RKO (cell line): ENCODE measurements at places on chromosomes 6 and 20.
A peak's percentile ranks its signal among the peaks of the same experiment; 100 is the strongest.

DNA sequence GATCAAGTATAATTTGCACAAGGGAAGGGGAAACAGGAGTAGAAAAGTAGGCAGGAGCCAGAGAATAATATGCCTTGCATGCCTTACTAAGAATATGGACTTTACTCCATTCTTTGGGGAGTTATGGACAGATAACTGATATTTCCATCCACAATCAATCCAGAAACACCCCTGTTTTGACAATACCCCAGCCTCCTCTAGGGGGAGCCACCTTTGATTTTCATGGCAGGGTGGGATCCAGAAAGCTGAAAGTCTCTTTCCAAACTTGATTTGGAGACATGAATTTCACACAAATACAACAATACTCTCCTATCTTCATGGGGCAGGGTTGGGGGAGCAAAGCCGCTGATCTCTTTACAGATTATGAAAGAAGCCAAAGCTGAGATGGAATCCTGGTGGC lies 404.1 kb downstream of the FOXA2 start:
- DNase-seq: no peak

DNA sequence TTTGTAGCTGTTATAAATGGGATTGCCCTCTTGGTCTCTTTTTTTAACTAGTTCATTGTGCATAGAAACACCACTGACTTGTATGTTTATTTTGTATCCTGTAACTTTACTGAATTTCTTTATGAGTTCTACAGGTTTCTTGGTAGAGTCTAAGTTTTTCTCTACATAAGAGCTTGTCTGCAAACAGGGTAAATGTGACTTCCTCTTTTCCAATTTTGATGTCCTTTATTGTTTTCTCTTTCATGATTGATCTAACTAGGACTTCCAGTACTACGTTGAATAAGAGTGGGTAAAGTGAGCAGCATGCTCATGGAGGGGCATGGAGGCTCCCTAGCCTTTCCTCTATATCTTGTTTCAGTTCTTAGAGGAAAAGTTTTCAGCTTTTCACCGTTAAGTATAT lies 3.0 kb upstream of the WFDC10A start:
- no peak for DNase-seq

DNA sequence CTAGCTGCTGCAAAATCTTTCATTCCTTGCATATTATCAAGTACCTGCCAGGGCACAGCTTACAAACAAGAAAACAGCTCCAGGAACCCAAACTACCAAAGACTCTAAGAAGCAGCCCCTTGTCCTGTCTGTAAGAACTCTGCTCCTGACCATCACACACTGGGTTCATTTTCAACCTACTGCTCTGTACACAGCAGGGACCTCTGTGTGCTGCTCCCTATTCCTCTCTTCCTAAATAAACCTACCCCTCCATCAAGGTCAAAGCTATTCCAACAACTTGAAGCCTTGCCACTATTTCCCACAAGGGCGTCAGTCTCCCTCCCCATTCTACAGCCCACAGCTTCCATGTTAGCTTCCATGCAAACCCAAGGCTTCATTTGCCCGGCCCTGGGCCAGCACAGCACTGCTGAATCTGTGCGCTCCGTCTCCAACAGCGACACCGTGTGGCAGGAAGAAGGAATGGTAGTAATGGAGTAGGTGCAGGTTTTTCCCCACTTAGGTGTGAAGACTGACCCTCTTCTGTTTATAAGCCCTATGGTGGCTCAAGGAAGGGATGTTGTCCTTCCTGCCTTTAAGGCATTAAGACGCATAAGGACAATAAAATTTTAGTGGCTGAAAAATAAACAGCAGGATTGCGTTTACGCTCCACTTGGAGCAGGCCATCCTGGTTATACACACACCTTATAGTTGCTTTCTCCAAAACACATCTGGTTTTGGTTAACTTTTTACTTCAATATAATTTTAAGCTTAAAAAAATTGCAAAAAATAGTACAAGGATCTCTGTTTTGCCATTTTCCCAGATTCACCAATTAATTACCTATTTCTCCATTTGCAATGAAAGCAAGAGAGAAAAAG lies 115.2 kb upstream of the NXT1 start:
- peak; percentile 68 for DNase-seq

- peak; percentile 86 for DNase-seq
Measured at GRCh38 chr20:59063358-59064213, 21.0 kb upstream of the PRELID3B start.

GRCh38 chr6:7080311-7080710 lies 27.4 kb upstream of the RREB1 start:
- DNase-seq: no peak

DNA sequence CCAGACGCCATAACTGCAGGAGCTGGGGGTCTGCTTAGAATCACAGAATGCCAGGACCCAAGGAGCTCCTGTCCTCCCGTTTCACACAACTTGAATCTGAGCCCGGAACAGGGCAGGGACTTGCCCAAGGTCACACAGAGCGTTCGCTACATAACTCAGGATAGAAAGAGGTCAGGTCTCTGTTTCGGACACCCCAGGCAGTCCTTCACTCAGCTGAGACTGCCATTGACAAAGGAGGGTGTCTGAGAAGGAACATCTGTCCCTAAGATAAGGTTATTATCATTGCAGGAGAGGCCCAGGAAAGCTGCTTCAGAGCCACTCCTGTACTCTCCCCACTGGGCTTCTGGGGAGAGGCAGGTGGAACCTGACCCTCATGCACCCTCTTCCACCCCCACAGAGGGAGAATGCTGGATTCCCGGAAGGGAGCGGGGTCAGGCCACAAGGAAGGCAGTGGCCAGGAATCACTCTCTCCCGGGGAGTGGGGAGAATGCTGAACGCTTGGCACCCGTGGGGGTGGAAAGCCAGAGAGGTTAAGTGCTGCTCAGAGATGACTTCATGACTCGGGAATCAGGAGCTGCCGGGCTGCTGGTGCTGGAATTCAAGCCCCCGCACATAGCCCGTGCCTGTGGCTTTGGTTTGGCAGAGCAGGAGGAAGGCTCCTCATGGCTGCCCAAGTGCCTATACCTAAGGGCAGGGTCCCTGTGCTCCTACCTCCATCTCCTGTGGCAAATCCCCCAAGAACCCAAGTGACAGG lies 10.7 kb downstream of the SDC4 start:
- no peak for DNase-seq

DNA sequence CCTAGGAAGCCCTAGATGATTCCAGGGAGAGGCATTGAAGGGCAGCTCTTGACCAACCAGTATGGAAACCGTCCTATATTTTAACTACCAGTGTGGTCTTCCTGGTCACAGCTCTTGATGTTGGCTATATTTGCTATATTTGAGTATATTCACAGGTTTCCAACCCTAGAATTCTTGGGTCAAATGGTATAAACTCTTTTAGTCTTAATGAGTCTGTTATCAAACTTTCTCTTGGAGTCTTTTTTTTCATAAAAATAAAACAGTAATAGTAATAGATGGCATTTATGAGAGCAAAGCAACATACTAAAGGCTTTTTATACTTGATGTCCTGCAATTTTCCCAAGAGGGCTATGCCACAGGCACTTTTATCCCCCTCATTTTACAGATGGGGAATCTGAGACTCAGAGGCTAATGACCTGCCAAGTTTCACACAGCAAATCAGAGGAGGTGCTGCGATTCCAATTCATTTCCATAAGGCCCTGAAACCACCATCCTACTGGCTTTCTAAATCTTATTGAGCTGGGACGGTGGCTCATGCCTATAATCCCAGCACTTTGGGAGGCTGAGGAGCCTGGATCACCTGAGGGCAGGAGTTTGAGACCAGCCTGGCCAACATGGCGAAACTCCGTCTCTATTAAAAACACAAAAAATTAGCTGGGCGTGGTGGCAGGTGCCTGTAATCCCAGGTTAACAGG lies 217.2 kb upstream of the ZNF217 start:
- no peak for DNase-seq

DNA sequence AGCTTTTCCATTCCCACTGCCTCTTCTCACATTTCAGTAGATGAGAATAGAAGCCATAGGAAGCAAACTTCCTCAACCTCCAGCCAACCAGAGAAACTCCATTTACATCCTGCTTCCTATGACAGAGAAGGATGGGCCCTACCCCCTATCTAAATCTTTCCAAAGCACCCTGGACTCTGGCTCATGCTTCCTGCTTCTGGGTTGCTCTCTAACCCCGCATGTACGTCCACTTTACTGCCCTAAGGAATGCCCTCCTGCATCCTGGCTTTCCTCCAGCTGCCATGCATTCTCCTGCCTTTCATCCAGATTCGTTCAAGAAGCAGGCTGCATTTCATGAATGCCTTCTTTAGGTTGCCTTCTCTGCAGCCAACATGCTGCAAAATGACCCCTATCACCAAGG lies 91.9 kb downstream of the FAM217A start:
- no peak for DNase-seq

DNA sequence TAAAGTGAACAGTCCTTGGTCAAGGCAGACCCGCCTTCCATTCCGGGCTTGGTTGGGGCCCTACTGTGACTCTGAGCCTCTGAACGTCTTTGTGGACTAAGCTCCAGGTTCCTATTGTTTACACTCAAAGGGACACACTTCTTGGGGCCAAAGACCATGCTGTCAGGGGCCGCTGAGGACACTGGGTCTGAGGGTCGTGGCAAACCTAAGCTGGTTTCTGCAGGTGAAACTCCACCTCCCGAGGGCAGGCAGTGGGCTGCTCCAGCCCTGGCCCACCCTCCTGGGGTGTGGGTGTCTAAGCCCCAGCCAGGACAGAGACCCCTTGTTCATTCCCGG lies 43.1 kb downstream of the DSTN start:
- DNase-seq: no peak

DNA sequence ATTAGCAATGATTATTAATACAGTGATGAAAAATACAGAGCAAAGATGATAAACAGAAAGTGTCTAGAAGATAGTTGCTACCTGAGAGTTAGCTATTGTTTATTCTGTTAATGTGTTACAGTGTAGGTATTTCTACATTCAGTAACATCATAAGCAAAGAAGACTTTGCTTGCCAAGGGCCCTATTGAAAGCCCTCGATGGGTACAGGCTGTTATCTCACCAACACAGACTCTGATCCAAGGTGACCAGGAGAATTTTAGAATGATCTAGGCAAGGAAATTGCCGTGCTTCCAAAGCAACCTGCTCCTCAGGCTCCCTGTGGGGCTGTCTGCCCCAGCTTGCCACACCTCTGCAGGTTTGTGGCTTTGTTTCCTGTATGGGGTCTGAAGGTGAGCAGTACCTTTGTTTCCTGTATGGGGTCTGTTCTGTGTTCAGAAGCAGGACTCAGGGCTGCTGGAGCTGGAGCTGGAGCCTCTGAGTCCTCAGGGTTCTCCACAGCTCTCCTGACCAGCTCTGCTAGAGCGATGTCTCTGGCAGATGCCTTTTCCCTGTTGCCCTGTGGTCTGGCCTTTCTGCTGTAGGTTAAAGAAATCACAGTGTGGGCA lies 32.5 kb downstream of the PHACTR3 start:
- DNase-seq: no peak

DNA sequence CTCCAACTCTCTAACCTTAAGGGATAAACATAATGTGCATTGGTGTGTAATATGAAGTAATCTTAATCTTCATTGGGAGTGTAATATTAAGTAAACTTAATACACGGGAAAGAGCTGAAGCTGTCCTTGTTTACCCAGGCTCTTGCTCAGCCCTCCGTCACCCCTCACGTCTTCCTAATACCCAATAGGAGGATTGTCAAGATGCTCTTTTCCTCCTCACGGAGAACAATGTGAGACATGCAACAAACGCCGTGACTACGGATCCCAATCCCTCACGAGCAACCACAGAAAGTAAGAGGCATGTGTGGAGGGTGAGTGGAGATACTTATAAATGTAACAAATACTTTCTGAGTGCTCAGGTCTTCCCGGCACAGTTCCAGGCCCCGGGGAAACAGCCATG lies 11.0 kb downstream of the KIF16B start:
- DNase-seq: no peak

DNA sequence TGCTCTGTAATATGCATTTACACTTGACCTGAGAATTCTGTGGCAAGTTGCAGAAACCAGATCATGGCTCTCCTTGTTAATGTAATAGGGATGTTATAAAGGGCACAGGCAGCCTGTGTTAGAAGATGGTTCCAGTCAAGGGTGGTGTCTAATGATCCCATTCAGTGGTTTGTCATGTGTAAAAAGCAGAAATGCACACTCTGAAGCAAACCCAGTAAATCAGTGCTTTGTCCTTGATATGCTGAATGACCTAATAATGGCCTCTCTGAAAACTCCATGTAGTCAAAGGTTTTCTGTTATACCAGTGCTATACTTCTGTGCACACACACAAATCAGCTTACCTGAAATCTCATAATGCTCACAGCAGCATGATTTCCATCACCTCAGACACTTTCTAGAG lies 66.2 kb downstream of the SOBP start:
- no peak for DNase-seq

DNA sequence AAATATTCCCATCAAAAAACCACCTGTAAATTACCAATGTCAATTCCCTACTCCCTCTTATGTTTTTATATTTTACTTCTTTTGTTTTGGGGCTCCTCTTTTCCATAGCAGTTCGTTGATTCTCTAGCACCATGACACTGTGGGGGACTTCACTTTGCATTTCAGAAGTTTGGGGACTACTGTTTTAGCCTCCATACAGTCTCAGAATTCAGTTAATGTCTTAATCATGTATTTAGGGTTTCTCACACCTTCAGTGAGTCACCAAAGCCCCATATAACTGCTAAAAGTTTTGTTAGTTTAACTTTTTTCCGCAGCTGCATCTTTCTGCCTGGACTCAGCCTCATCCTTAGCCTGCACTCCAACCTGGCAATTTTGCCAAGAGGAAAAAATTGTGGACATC lies 20.7 kb upstream of the AIG1 start:
- DNase-seq: no peak

DNA sequence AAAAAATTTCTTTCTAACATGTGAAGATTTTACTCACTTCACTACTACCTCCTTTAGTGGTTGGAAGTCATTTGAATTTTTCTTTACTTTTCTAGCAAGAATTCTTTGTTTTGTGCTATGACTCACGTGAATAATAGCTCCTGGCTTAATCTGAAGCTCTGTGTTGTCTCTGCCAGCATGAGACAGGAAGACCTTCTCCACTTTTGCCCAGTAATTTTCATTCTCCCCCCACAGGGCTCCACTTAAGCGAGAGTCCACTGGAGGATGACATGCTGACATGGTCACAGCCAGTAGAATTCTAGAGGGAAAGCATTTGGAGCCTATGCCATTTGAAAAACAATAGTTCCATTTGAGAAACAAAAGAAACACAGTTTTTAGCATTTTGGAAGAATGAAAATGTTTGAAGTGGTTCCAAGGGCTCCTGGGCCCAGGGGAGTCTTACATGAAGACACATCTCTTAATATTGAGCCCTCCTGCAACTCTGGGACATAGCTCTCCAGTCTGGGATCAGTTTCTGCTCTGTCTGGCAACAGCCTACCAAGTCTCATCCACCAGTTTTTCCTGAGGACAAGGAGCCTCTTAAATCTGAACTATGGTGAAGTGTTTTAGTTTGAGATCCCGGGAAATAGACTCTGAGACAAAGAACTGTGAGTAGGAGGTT lies 231.4 kb downstream of the PAX1 start:
- no peak for DNase-seq

DNA sequence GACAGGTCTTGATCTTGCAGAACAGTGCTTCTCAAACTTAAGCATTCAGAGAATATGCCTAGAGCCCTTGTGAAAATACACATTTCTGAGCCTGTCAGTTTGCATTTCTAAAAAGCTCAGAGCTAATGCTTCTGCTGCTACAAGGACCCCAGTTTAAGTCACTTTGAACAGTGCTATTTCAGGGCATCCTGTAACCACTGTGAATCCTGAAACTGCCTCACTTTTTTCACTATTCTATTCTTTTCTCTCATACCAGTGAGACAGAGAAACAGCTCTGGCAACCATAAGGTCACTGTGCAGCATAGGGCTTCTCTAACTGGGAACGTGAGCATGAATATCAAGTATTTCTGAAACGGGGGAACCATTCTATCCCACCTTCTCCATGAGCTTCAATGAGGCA lies 51.2 kb downstream of the LGSN start:
- DNase-seq: no peak
